ENCODE measurements at places on chromosomes 3 and 15.

GRCh38 chr3:114809668-114810413 is 337.2 kb downstream of the ZBTB20 start:
- no peak for DNase-seq

GRCh38 chr15:27468151-27468591 is 497.2 kb downstream of the GABRG3 start:
- no peak for DNase-seq

DNA sequence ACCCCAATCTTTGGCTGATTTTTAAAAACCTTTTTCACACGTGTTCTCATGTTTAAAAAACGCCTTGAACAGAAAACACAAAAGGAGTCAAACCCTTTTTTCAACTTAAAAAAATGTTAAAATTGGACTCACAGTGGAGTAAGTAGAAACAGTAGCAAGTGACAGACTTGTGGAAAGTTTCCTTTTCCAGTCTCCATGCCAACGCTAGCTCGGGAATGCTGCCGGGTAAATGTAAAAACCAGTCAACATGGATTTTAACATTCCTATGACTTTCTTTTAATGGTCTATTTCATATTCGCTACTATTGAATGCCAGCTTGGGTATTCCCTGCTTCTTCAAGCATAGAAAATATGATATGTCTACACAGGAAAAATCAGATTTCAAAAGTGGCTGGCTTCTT is 1.6 kb upstream of the PROK2 start:
- no peak for DNase-seq

- no peak for DNase-seq
Measured at GRCh38 chr3:190229632-190230424, 92.4 kb downstream of the CLDN1 start.

DNA sequence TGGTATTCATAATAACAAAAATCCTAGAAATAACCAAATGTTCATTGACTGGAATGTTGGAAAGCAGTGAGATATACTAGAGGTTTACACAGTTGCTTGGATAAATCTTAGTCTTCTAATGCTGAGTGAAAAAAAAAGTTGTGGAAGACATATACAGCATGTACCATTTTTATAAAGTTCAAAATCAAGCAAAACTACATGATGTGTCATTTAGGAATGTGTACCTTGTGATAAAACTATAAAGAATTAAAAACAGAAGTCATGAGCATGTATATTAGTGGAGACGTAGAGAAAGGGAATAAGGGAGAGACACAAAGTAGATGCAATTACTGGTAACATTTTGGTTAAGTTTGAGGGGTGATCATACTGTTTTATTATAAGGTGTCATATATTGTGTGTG is 45.2 kb downstream of the FBXL2 start:
- DNase-seq = no peak

DNA sequence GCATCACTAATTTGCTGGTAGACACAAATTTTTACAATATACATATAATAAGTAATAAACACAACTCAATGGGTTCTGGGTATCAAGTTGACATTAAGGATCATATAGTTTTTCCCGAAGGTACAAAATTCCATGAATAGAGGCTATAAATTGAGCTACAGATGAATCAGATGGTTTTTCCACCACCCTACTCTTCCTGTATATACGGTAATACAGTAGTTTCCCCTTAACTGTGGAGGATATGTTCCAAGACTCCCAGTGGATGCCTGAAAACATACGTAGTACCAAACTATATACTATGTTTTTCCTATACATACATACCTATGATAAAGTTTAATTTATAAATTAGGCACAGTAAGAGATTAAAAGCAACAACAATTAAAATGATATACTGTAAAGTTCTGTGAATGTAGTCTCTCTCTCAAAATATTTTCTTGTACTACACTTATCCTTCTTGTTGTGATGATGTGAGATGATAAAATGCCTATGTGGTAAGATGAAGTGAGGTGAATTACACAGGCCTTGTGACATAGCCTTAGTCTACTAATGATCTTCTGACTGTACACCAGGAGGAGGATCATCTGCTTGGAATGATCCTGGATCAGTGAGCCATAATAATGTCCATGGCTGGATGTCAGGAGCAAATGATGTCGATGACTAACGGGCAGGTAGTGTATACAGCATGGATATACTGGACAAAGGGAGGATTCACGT is 116.7 kb downstream of the NR1I2 start:
- DNase-seq = no peak

DNA sequence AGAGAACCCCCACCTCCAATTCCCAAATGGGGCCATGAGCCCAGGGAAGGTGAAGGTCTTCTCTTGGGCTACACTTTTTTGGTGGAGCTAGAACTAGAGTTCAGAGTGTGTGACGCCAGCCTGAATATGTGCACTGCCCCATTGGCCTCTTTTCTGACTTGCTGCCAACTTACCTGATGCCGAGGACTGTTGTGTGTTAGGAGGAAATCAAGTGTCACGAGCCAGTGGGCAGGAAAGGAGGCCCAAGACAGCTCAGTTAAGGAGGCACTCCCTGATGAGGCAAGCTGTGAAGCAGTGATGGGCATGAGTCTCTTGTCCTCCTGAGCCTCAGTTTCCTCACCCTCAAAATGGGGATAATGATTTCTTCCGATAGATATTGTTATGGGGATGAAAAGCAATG is 107.8 kb downstream of the ANP32A start:
- DNase-seq = no peak

GRCh38 chr3:126056088-126056487 is 27.8 kb downstream of the SLC41A3 start:
- DNase-seq = no peak

GRCh38 chr3:122074621-122075265 is 19.6 kb downstream of the CD86 start:
- no peak for DNase-seq

DNA sequence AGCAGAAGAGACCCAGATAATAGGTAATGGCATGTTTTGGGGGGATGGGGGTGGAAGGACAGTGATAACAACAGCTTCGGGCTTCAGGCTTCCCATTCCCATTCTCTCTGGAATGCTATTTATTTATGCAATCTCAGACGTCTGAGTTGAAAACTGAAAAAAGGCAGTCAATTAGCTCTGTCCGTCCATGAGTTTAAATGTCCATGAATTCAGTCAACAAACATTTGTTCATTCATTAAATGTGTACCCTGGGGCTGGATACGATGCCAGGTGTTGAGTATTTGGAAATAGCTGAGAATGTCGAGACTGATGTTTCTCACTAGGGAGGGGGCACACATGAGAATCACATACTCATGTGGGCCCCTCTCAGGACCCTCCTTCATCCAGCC is 42.4 kb downstream of the AMOTL2 start:
- no peak for DNase-seq

GRCh38 chr3:62024882-62025281 is 348.5 kb downstream of the FEZF2 start:
- DNase-seq = no peak

- DNase-seq = no peak
Measured at GRCh38 chr3:94226078-94226477, 163.2 kb downstream of the NSUN3 start.

GRCh38 chr3:169529013-169529412 is 134.5 kb downstream of the MECOM start:
- DNase-seq = no peak

DNA sequence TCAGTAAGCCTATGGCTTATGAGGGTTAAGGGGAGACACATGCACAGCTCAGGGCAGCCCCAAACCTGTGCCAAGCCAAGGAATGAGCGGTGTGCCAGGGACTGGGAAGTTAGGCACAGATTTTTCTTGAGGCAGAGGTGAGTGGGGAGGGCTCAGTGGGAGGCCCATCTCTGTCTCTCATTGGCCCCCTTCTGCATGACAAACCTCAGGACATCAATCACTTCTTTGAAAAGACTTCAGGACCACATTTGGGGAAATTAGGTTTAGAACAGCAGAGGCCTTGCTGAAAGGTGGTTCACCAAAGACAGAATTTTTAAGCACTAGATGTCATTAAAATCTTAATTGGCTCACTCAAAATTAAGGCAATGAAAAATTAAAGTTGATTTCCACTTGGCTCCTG is 57.2 kb downstream of the RAB11A start:
- no peak for DNase-seq

GRCh38 chr15:92634060-92634459 is 21.5 kb downstream of the FAM174B start:
- no peak for DNase-seq

DNA sequence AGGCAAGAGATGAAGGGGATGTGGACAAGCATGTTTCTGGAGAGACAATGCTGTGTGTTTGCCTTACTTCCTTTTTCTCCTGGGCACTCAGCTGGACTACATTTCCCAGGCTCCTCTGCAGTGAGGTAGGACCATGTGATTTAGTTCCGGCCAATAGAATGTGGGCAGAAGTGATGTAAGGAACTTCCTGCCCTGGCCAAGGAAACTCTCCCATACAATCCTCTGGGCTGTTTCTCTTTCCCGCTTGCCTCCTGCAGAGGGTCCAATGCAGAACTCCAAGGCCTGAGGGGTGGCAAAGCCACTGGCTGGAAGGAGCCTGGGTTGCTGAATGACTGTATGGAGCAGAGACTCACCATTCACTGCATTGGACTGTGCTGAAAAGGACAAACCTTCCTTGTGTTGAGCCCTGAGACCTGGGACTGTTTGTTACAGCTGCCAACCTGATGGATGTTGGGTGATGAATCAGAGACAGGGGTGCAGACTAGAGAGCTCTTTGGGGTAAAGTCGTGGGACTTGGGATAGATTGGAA is 82.7 kb upstream of the SLC6A6 start:
- no peak for DNase-seq
